ENCODE measurements at places on chromosomes 5 and 9.

GRCh38 chr5:119269061-119269944 lies 86.5 kb upstream of the TNFAIP8 start:
- peak; percentile 27 for DNase-seq

GRCh38 chr5:174101195-174101730 lies 55.8 kb downstream of the NSG2 start:
- DNase-seq, result no peak

GRCh38 chr5:138657360-138657759 lies 82.2 kb upstream of the HSPA9 start:
- no peak for DNase-seq

DNA sequence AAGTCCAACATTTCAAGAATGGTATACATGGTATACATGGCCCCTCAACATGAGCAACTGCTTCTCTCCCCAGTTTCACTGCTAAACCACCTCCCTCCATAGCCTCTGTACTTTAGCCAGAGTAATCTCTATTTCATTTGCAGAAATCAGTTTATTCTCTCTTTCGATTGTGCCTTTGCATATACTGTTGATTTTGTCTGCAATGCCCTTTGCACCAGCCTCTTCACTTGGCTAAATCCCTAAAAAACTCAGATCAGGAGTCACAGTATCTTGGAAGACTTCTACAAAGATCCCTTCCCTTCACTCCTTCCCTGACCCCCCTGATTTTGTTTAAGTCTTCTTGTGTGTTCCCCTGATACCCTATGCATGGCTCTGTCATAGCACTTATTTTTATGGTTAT lies 4.9 kb upstream of the CCNG1 start:
- no peak for DNase-seq

- no peak for DNase-seq
These were observed 193.1 kb downstream of the SLC12A2 start for GRCh38 chr5:128276537-128277216.

DNA sequence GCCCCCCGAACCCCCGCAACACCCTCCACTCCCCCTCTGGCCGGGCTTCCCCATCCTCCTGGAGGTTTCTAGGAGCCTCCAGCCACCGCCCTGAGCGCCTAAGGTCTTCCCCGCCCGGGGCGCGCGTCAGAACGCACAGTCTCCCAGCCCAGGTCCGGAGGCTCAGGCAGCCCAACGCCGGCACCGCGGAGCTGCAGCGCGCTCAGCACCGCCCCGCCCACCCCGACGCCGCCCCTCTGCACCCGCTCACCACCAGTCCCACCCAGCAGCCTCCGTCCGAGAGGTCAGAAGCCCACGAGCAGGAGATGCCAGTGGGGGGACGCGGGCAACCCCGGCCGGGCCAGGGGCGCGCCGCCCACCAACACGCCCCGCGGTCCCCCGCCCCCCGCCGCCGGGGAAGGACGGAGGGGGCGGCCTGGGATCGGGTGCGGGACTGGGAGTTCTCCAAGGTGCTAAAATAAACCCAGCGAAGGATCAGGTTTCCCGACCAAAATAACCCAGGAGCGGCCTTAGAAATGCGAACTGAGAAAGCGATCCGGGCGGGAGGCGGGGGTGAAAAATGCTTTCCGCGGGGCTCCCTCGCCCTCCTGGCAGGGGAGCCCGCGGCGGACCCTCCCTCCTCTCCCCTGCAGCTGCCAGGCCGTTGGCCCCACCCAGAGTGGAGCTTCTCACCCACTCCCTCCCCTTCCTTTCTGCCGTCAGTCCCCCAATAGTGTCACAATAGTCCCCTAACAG lies 6.5 kb upstream of the FAM78A start:
- DNase-seq, result no peak

DNA sequence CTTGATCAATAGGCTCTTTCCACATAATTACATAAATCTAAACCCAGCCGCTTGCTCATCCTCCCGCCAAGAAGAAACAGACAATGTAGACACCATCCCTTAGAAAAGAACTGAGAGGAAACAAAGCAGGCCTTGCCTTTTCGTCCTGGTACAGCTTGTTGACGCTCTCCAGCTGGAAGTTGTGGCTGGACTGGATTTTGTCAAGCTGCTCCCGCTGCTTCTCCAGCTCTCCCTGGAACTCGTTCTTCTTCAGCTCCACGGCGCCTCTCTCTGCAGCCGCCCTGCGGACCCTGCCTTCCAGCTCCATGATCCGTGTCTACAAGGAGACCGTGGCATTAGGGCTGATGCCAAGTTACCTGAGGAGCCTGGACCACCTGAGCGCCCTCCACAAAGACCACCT lies 22.1 kb downstream of the GOLM1 start:
- DNase-seq, result no peak

- no peak for DNase-seq
These were observed 16.2 kb downstream of the ISOC1 start for GRCh38 chr5:129110742-129111141.

DNA sequence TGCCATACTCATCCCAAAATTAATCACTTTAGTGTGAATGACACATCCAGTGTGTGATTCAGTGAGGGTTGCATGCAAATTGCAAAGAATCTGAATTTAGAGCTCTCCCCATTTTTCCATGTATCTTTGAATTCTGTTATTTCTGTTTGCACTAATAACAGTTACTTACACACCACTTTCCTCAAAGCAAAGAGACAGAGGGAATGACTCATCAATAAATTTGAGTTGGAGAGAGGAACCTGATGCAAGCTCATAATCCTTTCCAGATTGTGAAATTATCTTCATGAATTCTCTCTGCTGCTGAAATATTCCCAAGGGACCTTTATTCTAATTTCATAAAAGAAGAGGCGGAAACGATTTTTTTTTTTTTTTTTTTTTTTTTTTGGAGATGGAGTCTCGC lies 204.8 kb downstream of the CDH9 start:
- DNase-seq, result no peak

GRCh38 chr5:3186736-3187405 lies 408.8 kb upstream of the IRX1 start:
- DNase-seq, result no peak

DNA sequence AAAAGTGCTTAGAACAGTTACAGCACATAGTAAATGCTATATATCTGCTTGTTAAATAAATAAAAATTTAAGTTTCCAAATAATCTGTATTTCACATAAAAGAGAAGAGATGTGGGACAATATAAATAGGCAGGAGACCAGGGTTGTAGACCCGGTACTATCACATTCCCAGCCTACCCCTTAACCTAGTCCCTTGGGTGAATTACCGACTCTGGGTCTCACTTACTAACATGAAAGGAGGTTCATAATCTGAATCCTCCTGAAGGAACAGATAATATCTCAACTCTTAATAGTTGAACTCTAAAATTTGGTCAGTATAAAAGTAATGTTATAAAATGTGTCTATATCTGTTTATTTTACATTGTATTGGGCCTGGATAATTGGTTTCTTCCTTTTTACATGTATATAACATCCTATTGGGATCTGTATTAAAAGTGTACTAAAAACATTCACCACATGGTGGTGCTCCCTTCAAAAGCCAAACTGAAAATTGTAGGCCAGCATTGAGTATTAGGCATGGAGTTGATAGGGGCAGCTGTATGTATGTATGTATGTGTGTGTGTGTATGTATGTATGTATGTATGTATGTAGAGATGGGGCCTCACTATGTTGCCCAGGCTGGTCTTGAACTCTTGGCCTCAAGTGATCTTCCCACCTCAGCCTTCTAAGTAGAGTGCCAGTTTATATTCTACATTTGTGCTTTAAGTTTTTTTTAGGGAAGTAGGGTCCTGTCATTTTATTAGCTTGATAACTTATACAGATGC lies 64.2 kb upstream of the ABL1 start:
- no peak for DNase-seq

DNA sequence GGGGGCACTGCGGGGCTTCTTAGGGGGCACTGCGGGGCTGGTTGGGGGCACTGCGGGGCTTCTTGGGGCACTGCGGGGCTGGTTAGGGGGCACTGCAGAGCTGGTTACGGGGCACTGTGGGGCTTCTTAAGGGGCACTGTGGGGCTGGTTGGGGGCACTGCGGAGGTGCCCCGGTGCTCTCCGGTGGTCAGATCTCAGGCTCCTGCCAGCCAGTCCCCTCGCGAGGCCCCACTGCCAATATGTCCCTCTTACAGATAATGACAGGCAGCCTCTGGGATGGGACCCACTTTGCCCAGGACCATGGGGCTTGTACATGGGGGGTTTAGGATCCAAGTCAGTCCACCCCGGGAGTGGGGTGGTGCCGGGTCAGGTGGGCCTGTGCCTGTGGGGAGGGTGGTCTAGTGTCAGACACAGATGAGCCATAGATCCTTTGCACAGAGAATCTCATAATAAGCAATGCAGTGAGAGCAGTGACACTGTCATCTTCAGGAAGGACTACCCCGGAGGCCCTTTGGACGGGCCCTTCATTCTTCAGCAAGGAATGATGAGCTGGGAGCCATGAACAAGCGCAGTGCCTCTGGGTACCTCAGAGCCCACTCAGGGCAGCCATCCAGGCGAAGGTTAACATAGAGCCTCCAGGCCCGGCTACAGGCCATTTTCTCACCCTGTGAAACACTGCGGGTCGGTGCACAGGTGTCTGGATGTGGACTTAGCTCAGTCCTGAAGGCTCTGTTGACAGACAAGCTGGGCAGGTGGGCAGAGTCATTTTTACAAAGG lies 38.2 kb downstream of the COL5A1 start:
- no peak for DNase-seq

DNA sequence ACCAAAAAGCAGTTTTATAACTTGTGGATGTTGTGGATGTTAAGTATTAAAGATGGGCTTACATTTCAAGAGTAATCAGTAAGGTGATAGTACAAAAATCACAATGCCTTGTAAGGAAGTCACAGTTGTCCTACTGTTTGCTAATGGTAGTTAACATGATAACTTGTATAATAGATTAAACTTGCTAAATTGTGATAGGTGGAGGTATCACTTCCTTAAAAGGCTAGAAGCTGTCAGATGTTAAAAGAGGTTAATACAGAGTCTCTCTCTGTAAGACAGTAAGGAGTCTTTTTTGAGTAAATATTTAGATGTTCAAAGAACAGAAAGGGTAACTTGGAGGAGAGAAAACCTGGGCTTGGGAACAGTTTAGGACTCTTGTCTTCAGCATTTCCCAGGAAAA lies 14.2 kb upstream of the MACIR start:
- DNase-seq, result no peak

- DNase-seq, result no peak
These were observed 246.5 kb downstream of the PCSK5 start for GRCh38 chr9:76136986-76137385.

DNA sequence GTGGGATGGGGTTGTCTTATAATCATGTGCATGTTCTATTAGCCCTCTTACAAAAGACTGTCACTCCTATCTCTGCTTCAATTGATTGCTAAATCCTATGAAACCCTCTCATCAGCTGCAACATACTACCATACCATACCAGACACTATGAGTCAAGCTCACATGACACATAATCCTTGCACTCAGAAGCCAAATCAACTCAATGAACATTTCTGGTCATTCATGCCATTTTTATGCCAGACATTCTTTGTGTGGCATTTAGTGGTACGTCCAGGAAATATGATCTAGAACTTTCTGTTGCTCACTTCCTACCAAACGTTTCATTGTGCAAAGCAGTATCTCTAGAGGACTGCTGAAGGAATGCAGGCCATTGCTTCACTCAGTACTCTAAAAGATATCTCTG lies 159.2 kb upstream of the GNA14 start:
- no peak for DNase-seq

GRCh38 chr5:14744296-14745187 lies 80.0 kb downstream of the OTULIN start:
- no peak for DNase-seq

GRCh38 chr5:174338185-174339010 lies 292.9 kb downstream of the NSG2 start:
- DNase-seq, result no peak

DNA sequence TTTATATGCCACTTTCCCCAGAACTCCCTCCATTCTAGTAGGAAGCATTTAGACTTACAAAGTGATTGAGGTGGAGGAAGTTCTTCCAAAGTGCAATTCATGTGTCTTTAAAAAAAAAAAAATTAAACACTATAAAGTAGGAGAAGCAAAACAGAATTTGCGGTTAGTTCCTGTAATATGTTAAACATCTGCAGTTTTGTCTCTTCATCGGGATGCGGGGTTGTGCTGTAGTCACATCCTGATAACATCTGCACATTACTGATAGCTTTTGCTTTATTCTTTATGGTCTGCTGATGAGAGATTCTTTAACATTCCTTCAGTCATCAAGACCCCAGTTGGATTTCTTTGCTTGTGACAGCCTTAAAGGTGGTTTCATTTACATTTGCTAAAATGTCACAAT lies 694.3 kb downstream of the NR2F1-AS1 start:
- DNase-seq, result no peak

DNA sequence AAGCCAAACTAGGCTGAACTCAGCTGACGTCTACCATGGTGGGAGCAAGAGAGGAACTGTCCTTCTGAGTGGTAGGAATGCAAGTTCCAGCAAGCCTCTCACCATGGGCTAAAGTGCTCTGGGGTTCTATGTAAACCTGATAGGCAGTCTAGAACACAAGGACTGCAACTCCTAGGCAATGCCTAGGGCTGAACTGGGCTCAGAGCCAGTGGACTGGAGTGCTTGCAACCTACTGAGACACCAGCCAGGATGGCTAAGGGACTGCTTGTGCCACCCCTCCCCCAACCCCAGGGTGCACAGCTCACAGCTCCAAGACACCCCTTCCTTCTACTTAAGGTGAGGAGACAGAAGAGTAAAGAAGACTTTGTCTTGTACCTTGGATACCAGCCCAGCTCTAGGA lies 12.1 kb upstream of the RCL1 start:
- DNase-seq, result no peak
